ENCODE measurements at places on chromosomes 7 and 10.

DNA sequence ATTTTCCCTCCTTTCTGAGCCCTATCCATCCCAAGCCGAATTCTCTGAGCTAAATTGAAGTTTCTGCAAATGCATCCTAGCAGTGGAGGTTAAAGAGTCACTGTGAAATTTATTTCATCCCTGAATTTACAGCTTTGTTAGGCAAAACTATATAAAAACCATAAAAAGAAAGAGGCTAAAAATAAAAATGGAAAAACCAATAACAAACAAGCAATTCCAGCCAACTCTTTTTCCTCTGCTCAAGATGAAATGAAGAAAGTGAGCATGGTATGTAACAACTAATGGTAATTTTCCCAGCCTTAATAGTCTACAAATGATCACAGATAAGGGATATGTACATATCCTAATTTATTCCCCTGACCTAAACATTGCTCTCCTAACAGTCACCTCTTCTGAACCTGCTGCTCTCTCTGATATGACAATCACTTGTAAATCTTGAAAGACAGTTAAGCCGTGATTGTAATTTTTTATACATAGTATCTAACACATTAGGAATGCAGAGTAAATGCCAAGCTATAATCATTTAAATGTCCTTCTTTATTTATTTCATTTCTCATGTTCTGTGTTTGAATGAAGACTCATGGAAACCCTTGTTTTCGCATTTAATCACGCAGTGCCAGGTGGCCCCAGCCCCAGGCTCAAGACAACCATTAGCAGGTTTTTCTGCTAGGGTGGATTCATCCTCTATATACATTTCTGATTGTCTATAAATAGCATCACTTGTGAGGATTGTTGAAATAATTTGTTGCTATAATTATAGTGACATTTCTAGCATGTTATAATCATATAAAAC is 48.6 kb upstream of the NRP1 start:
- no peak for DNase-seq

GRCh38 chr10:126058507-126058906 is 162.1 kb downstream of the FANK1 start:
- DNase-seq, result no peak

- DNase-seq, result no peak
These were observed 53.5 kb downstream of the BMS1 start for GRCh38 chr10:42836096-42836495.

- DNase-seq, result no peak
These were observed 197.7 kb upstream of the POT1 start for GRCh38 chr7:125127304-125127703.

DNA sequence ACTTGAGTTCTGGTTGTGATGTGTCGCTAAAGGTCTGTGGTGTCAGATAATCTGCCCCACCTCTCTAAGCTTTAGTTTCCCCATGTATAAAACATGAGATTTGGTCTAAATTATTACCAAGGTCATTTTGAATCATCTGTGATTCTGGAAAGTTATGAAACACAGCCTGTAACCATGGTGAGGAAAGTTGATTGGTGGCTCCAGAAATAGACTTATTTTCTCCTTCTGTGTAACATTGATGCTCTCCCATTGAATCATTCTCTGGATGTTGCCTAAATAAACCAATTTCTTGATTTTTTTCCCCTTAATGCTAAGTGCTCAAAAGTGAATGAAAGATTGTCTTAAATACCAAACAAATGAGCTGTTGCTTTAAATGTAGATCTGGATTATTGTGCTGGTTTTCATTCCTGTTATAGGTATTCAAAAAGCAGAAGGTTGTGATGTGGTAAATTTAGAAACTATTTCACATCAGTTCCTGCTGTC is 30.0 kb upstream of the PCGF5 start:
- DNase-seq, result peak; percentile 70

DNA sequence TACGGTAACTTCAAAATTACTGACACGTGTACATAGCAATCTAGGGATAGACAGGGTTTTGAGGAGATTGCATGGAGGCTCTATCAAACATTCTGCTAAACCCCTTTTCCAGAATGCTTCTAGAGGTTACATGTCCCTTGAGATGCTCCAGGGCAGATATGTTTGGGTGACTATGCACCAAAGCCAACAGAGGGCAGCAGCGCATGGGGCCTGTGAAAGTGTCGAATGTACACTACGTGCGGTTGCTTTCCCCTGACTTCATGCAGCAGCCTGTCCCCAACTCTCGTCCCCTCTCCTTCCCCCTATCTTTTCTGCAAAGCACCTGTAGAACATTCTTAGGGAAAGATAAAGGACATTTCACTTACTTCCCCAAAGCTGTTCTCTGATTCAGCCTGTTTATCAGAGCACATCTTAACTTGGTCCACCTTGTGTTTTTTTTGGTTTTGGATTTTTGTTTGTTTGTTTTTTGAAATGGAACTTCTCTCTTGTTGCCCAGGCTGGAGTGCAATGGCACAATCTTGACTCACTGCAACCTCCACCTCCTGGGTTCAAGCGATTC is 90.2 kb downstream of the UBE3C start:
- DNase-seq, result peak; percentile 50

GRCh38 chr7:151806204-151806603 is 70.7 kb downstream of the PRKAG2 start:
- DNase-seq, result no peak

DNA sequence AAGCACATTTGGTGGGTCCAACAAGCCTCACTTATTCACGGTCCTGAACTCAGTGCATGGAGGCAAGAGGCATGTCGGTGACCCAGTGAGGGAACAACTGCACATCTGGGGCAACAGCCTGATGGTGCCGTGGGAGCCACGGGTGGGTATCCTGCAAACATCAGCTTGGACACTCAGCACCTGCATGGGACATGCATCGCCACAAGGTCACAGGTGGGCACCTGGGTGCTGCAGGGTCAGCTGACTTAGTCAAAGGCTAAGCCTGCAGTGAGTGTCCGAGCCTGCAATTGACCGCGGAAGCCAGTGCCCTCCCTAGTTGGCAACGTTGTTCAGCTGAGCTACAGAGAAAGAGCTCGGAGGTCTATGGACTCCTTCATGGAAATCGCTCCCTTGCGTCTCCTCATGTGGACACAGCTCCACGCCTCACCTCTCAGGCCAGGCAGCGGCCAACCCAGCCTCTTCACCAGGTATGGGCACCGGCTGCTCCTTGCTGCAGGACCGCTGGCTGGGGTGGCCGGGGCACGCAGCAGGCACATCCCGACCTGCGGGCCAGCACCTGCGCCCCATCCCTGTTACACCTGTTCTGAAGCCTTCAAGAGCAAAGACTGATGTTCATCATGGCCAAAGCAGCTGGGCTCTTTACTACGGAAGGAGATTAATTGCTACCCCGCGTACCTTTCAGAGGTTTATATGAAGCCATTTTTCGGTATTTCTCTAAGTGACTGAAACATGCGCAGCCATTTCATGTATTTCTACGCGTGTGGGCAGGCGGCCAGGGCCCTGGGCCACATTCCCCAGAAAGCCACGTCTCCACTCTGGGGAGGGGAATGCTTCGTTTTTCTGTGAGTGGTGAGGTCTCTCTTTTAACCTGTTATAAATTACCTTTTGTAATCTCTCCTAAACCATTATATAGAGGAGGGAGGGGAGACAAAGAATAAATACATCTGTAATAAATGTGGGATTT is 380.7 kb downstream of the DNAJB6 start:
- no peak for DNase-seq

DNA sequence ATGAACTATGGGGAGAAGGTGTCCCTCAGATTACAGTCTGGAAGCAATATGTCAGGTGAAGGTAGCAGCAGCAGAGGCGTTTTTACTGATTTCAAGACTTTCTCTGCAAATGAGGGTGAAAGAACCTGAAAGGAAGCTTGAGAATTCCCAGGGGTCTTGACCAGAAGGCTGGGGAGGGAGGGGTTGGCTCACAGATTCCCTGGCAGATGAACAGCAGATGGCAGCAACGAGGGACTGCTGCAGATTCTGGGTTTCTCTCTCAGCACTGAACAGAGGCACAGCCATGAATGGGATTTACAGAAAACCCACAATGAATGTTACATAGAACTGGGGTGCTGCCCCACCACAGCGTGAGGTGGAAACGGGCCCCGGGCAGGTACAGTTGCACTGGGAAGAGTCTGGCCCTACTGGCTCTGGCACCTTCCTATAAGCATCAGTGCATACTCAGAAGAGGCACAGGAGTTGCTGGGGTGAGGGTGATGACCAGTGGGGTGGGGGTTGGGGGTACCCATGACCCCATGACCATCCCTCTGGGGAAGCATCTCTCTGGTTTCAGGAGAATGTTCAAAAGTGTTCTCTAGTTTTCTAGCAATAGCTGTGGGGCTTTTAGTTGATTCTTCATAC is 317.8 kb downstream of the SH2D4B start:
- no peak for DNase-seq

GRCh38 chr7:48621076-48621475 is 303.3 kb upstream of the CDC14C start:
- DNase-seq, result no peak

DNA sequence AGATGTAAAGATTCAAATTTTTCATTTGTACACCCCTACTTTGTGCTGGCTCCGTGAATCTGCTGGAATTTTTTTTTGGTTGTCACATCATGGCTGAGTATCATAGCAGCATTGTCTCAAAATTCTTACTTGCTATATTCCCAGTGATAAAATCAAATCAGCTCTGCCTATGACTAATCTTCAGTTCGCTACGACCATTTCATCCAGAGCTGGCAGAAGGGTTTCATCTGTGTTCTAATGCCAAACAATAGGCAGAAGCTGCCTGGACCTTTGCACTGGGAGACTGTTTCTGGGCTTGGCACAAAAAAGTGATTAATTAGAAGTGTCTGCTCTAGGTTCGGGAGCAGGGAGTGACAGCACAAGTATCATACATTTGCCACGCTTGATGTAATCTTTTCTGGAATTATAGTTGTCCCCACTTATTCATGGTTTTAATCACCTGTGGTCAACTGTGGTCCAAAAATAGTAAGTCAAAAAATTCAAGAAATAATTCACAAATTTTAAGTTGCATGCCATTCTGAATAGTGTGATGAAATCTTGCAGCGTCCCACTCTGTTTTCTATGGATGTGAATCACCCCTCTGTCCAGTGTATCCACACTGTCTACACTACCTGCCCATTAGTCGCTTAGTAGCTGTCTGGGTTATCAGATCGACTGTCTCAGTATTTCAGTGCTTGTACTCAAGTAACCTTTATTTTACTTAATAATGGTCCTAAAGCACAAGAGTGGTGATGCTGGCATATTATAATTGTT is 120.5 kb upstream of the IMMP2L start:
- DNase-seq, result no peak

DNA sequence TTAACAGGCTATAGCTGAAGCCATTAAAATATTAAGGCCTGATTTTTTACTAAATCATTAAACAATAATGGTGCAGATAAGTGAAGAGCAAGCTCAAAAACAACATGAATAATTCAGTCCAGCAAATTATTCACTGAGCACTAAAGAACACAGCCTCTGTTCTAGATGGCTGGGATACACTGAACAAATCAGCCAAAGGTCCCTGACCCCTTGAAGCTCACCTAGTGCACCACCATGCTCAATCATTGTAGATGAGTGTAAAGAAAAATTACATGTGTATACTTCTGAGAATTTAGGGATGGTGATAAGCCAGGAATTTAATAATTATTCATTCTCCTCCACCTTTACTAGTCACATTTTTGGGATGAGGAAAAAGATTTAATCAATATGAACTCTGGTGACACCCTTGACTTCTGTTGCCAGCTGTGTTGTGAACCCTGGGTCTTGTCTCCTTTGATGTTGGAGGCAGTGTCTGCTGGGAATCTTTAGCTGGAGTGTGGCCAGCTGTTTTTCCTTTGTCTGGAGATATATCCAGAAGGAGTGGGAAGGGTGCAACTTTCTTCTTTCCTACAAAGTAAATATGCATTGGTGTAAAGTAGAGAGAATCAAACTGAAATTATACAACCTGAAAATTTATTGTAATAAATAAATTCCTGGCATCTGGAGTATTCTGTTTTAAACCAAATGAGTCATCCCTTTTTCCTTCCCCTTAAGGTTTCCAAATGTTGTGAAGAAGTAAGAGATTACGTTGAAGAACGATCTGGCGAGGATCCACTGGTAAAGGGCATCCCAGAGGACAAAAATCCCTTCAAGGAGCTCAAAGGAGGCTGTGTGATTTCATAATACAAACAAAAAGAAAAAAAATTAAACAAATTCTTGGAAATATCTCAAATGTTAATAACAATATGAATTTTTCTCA is 4.0 kb downstream of the GNGT1 start:
- peak; percentile 73 for DNase-seq

- peak; percentile 59 for DNase-seq
These were observed 535 bp downstream of the BTRC start for GRCh38 chr10:101354328-101355071.

GRCh38 chr10:78752708-78753107 is 316.1 kb upstream of the ZMIZ1 start:
- DNase-seq, result no peak

DNA sequence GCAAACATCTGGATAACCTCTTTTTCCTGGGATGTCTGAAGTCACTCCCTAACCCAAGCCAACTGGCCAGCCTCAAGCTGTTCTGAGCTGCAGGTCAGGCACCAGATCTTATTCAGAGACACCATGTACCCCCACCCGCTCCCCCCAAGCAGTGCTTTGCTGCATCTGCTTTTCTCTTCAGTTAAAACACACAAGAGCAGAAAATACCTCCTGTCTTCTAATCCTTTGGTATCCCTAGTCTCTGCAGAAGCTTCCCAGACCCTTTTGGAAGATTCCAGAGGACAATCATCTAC is 3.0 kb downstream of the ZNF488 start:
- no peak for DNase-seq
